ENCODE measurements at places on chromosomes 13 and 19.
A peak's percentile ranks its signal among the peaks of the same experiment; 100 is the strongest.

DNA sequence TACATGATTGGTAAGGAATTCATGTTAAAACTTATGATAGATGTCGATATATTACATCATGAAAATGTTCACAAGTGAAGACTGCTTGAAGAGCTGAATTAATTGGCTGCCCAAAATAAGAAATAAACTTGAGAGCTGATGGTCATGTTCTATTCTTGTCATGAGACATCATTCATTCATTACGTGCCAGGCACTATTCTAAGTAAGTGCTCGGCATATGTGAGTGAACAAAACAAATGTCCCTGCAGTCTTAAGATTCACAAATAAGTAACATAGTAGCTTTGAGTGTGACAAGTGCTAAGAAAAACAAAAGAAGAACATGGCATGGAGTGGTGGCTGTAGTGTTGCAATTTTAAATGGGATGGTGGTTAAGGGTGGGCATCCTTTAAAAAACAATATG is 329.3 kb downstream of the SUCLA2 start:
- no peak for DNase-seq

DNA sequence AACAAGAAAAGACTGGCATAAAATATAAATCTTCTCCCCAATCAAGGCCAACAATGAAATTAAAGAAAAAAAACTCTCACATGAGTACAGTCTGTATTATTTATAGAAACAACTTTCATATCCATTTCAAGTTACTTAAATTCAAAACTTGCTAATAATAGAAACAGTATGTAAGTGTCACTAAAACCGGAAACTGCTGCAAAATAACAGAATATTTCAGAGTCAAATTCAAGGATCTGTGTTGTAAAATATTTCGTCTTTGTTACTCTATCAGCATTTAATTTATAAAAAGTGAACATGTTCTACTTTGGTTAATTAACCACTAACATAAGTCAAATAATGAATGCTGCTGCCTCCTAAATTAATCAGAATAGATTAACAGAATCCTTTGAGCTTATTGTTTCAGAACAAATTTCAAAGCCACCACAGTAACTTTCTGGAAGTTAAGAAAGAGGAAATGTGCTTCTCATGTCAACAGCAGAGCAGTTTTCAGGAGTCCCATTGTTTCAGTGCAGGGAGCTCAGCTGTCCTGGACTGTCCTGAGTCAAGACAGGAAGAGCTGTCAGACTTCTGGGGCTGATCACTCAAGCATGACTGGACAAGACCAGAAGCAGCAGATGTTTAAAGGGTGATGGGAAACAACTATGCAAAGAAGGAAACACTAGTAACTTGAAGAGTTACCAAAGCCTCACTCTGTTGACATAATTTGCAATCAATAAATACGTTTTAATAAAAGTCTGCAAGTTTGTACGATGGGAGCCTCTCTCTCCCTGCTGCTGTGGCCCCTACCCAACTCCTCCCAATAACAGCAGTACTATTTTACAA is 76.9 kb downstream of the FOXO1 start:
- DNase-seq = no peak

DNA sequence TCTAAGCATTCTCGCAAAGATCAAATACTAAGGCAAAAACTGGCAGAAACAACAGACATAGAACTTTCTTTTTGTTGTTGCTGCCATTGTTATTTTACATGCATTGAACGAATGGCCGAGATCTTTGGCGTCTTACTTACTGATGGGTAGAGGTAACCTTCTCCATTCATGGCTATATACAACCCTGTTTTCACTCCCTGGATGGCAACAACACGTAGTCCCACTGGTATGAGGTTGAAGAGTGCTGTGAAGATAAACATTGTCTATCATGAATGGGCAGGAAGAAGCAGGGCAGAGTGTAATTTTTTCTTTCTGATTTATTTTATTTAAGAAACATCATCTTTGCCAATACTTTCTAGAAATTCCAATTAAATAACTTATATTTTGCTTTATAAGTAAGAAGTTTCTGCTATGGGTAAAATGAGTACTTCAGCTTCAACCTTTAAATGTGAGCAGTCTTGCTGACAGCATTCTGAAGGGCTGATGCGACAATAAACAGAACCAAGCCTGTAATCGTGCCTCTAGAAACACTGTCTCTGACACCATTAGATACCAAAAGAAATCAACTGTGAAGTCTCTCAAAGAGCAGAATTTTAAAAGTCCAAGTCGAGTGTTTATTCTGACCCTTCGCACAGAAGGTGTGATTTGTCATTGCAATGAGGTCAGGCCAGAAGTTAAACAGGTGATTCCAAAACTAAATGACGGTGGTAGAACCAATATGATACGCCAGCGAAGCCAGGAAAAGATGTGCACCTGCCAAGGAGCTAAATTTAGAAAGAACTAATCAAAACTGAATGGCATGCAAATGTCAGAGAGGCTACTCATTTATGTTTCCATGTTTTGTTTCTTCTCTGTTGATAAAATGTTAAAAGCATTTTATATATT is 416.4 kb downstream of the ITGBL1 start:
- DNase-seq = no peak

DNA sequence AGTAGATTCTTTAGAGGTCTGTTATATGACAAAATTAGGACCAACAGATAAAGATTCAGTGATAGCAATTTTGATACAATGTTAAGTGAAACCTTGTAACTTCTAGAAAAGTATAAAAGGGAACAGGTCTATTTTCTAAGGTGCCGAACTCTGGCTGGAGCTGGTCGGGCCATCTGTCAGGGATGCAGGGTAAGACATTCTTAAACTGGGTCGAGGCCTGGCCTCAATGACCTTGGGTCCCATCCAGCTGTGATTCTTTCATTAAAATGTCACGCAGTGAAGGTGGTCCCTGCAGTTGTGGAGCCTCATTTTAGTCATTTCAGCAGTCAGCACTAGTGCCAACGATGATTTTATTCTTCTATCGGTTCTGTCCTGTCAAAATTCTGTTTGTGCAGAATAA is 271.9 kb upstream of the SPRY2 start:
- no peak for DNase-seq

- DNase-seq = peak; percentile 80
Measured at GRCh38 chr19:3175781-3176714, 2.5 kb upstream of the S1PR4 start.

- no peak for DNase-seq
Measured at GRCh38 chr13:66933994-66934393, 296.1 kb downstream of the PCDH9 start.

GRCh38 chr13:39988351-39988750 is 332.9 kb downstream of the COG6 start:
- no peak for DNase-seq

GRCh38 chr19:47676811-47677210 is 36.4 kb upstream of the EHD2 start:
- DNase-seq = no peak

DNA sequence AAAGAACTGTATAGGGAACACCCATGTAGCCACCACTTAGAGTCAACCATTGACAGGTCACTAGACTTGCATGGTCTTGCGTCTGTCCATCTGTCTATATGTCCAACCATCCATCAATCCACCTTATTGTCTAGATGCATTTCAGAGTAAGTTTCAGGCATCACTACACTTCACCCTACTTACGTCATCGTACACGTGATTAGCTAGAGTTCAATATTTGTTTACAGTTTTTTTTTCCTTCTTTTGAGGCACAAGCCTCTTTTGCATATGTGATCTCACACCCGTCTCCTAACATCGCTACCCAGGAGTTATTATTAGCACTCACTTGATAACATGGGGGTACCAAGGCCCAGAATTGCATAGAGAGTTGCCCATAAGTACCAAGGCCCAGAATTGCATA is 6.9 kb downstream of the CACNG7 start:
- no peak for DNase-seq

GRCh38 chr13:78540058-78540457 is 63.3 kb downstream of the POU4F1 start:
- DNase-seq = no peak

DNA sequence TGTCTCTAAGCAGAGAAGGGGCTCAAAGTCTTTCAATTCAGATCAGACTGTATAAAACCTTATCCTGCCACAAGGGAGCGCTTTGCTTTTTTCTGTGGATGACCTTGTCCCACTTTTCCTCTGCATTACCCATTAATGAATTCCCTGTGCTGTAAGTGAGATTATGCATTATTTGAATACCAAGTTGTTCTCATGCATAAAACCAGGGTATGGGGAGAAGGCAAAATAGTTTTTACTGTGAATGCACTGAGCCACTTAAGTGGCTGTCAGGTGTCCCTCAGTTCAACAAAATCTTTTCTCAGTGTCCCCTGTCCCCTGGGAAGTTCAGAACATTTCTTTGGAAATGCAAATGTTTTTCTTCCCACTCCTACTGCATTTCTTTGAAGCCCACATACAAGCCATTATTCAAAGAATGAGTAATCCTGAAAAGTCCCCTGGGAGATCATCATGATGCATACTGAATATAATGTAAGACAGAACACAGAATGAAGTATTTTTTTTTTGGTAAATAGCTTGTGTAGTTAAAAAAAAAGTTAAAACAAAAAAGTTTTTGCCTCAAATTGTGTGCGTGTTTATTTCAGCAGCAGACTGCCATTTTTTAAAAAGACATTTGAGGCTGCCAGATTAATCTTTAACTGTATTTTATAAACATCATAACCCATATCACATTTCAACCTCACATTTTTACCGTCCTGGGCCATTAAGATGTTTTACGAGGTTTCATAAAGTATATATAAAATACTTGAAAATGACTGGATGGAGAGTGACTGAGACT is 506.7 kb upstream of the PCDH9 start:
- DNase-seq = peak; percentile 46

GRCh38 chr13:44188257-44188656 is 185.4 kb upstream of the SERP2 start:
- no peak for DNase-seq

GRCh38 chr13:99123101-99124045 is 77.3 kb upstream of the UBAC2 start:
- no peak for DNase-seq

DNA sequence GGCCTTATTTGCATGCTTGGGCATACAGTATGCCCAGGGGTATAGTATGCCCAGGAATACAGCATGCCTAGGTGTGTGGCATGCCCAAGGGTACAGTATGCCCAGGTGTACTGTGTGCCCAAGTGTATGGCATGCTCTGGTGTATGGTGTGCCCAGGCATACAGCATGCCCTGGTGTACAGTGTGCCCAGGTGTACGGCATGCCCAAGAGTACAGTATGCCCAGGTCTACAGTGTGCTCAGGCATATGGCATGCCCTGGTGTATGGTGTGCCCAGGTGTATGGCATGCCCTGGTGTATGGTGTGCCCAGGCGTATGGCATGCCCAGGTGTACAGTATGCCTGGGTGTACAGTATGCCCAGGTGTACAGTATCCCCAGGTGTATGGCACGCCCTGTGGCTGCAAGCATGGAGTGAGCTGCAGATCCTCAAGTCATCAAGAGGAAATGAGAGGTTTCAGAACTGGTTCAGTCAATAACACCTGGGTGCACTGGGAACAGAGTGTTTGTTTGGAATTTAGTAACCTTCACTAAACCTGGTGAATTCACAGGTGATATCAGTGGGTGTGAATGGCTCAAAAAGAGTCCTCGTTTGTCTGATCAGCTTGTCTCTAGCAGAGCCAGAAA is 7.8 kb upstream of the C13orf42 start:
- DNase-seq = no peak

DNA sequence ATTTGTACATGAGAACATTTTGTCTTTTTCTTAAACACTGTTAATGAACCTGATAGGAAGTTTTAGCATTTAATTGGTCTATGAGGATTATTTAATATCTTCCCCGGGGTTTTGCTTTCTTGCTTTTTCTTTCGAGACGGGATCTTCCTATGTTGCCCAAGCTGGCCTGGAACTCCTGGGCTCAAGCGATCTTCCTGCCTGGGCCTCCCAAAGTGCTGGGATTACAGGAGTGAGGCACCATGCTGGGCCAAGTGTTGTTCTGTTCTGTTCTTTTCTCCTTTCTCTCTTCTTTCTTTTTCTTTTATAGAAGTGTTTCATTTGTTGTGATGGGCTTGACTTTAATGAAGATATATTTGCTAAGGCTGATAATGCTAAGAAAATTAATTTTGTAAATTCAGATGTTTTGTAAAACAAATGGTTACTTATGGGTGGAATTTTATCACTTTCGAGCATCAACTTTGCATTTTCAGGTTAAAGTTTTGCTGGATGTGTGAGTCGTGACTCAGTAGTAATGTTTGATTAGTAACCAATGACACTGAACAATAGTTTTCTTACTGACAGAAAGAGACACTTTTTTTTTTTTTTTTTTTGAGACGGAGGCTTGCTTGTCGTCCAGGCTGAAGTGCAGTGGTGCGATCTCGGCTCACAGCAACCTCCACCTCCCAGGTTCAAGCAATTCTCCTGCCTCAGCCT is 2.2 kb downstream of the PAN3 start:
- DNase-seq = no peak

GRCh38 chr13:79549355-79550106 is 68.6 kb downstream of the NDFIP2 start:
- no peak for DNase-seq
